GF-D8 (cell line): ENCODE measurements at places on chromosomes 3 and 15.

DNA sequence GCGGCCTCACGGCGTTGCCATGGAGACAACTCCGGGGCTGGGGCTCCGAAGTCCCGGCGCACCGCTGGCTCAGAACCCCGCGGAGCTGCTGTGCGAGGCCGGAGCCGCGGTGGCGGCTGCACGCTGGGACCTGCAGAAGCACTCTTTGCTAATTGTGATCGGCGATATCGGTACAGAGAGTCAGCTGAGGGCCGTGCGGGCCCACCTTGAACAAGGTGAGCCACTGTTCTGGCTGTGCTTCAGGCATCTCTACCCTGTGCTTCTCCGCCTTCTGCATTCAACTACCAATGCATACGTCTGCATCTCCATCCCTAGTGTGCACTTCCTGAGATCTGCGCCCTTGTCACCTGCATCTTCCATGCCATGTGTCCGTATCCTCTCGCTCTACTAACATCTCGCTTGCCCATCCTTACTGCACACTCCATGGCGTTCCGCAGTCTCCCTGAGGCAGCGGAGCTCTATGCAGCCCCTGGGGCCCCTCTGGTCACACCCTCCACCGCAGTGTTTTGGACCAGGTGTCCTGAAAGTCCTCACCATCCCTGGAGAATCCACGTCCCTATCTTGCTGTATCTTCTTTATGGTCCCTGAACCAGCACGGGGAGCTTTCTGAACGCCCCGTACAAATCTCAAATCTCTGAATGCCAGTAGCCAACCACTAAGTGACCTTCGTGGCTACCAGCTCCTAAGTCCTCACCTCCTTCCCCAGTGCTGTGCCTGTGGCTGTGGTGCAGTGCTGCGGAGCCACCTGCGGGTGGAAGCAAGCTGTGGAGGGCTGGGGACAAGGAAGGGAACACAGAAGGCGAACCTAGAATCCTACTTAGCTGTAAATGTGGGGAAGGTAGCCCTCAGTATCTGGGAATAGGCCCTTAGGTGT, 6.2 kb upstream of the MAP1A start:
- no peak for DNase-seq

DNA sequence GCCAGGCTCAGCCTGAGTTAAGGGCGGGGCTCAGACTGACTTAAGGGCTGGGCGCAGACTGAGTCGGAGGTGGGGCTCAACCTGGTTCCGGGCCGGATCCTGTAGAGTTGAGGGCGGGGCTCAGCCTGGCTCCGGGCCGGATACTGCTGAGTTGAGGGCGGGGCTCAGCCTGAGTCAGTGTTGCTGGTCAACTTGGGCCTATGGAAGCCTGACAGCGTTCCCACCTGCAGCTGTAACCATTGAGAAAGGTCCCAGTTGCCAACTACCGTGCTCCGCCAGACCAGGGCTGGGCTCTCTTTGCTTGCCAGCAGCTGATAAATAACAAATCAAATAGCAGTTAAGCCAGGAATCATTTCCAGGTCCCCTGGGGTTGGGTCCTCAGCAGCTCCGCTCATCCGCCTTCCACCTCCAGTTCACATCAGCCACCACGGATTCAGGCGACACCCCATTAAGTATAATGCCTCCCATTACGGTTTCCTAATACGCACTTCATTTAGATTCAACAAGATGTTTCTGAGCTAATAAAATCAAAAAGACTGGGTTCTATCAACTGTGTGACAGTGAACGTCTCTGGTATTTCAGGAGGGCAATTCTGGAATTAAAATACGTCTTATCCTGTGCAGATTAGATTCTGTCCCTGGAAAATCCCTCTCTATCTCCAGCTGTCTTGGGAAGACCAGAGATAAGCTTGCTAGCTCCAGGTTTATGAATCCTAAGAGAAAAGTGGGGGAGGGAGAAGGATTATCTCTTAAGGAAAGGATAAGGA, 7.3 kb downstream of the GRIP2 start:
- no peak for DNase-seq

GRCh38 chr3:60998858-60999257, 252.4 kb downstream of the FHIT start:
- no peak for DNase-seq

- no peak for DNase-seq
Observed at GRCh38 chr3:52962160-52962559, 64.8 kb upstream of the STIMATE start.

GRCh38 chr3:114664006-114664405, 370.2 kb downstream of the TIGIT start:
- no peak for DNase-seq

DNA sequence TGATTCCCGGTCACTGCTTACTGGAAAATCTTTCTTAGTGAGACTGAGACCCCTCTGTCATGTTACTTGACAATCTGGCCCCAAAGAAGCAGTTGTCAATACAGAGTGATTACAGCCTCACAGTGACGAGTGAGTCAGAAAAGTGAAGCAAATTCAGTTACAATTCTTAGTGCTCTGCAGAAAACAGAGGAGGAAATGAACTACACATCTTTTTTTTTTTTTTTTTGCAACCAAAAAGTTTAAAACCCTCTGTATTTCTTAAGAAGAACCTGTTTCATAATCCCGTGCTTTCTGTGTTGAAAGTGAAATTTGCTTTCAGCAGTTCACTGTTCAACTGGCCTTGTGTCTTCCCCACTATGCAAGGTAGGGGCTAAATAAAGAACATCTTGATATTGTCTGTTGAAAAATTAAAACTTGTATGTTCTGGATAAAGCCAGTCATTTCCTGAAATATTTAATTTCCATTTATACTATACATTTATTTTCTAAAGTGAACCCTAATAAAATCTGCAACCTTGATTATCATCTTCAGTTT, 1.9 kb downstream of the AQP9 start:
- DNase-seq = no peak

- DNase-seq = no peak
Observed at GRCh38 chr3:143751643-143752178, 96.6 kb downstream of the SLC9A9 start.

GRCh38 chr3:13514639-13515435, 34.1 kb upstream of the FBLN2 start:
- no peak for DNase-seq

GRCh38 chr3:37308247-37308646, 133.9 kb upstream of the LRRFIP2 start:
- DNase-seq = no peak

DNA sequence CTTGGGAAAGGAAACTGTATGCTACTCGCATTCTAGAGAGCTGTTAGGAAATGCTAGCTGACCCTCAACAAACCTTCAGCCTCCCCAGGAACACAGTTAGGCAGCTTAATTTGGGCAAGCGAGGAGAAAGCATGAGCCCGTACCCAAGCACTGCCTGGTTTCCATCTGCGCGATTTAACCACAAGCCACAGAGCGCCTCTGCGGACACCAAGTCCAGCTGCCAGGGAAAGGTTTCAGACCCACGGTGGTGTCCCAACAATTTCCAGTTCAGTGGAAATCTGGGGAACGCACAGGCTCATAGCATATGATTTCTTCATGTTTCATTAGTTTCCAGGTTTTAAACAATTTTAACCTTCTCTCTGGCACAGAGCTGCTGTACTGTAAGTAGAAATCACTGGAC, 617.6 kb downstream of the FHIT start:
- DNase-seq = no peak

DNA sequence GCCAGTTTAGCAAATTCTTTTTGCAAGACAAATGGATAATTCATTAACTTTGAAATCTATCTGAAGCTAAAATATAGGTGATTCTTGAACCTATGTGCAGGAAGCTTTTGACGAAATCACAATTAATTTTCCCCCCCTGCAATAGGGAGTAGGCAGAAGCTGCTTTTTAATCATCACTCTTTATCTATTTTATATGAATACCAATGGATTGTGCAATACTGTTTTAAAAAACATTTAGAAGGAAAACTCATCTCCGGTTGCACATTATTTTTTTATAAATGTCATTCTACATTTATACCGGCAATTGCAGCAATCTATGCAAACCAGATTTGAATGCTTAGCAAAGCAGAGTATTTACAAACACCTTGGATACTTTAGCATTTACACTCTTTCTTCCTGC, 121.1 kb upstream of the TMCO5A start:
- DNase-seq = no peak

- no peak for DNase-seq
Observed at GRCh38 chr3:184685646-184686045, 26.2 kb downstream of the MAGEF1 start.

DNA sequence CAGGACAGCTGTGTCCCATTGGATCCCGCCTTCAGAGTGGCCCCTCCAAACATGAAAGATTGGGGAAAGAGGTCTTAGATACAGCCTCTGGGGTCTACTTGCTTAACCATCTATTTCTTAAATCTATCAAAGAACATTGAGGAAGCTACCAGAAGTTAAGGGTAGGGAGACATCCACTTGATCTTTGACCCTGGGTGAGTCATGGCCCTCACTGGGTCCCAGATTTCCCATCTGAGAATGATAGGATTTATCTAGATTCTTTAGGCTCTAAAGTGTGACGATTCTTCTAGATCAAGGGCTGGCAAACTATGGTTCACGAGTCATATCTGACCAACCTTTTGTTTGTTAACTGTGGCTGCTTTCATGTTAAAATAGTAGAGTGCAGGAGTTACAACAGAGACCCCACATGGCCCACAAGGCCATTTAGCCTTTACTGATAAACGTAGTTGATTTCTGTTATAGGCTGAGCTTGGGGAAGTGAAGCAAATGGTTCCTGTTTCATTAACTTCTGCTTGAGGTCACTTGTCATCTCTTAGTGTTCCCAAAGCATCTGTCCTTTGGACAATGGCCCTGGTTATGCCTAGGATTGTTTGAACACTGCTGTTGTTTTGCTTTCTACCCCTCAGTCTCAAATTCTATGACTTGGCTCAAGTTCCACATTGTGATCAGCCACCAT, 8.0 kb downstream of the MUC13 start:
- no peak for DNase-seq

DNA sequence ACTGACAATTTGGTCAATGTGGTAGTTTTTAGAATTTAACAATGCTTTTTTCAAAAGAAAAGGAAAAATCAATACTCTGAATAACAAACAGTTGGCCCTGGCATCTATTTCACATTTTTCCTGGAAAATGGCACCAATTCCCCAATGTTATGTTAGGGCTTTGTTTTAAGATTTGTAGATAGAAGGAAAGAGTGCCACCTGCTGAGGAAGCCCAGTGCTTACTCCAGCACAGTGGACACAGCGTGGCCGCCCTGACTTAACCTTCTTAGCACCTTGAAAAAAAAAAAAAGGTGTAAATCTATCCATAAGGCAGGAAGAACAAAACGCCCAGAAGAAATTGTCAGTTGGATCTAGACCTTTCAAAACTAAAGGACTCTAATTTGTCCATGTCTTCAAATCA, 110.7 kb upstream of the CNTN4 start:
- no peak for DNase-seq

DNA sequence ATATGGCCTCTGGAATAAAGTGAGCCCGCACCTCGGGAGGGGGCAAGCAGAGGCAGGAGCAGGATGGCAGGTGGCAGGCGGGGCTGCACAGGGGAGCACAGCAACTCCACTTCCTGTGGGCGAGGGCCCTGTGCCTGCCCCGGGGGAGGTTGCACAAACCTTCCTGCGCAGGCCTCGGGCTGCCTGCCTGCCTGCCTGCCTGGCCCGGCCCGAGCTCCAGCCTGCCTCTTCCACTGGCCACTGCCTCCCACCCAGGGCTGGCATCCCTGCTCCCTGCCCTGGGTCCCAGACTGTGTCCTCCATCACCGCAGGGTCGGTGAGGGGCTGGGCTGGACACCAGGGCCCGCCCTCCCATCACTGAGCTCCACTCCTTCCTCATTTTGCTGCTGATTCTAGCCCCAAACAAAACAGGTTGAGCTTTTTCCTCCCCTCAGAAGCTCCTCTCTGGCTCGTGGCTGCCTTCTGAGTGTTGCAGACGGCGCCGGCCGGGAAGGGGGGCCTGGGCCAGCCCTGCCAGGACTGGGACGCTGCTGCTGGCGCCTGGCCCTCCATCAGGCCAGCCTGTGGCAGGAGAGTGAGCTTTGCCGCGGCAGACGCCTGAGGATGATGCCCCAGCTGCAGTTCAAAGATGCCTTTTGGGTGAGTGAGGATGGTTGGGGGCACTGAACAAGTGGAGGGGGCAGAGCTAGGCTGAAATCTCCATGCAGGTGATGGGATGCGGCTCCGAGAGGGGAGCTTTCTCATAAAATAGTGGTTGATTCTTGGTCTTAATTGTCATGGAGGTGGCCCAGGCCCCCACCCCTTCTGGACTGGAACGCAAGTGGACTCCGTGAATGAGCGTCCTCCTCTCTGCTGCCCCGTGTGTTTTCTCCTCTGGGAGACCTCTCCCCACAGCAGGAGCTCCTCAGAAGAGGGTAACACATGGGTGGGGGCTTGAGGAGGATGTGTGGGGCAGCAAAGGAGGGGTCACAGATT, at the start of gene PSTPIP1:
PSTPIP1 (plus strand) TSS at position 156 of the 975 bp plus-strand sequence; CDS start at position 604, 448 bp downstream.
- peak; percentile 65 for DNase-seq

GRCh38 chr15:29616512-29616911, 205.8 kb downstream of the TJP1 start:
- no peak for DNase-seq
